ENCODE measurements at places on chromosomes 7 and 10.

- DNase-seq: no peak
Observed at GRCh38 chr10:27041196-27041595, 59.1 kb downstream of the ANKRD26 start.

DNA sequence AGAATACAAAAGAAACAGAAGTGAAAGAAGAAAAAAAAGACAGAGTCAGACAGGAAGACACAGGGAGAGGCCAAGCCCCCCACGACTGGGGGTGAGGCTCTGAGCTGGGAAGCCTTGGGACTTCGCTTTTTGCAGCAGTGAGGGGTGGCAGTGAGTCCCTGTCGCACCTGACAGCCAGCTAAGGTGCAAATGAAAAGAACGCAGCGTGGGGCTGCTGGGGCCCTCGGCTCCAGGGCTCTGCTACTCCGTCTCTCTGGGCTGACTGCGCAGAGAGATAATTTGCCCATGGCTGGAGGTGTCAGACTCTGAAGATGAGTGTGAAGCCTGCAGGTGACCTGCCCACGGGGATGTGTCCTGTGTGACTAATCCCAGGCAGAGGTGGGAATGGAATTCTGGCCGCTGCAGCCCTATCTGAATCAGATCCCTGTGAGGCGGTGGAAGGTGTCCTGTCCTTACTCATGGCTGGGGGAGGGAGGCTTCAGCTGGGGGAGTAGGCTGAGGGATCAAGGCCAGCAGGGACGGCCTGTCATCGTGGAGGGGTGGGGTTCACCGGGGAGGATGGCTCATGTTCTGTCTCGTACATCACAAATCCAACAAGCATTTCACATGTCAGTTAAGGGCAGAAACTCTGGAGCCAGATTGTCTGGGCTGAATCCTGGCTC is 96.4 kb downstream of the SLIT1 start:
- DNase-seq: no peak

DNA sequence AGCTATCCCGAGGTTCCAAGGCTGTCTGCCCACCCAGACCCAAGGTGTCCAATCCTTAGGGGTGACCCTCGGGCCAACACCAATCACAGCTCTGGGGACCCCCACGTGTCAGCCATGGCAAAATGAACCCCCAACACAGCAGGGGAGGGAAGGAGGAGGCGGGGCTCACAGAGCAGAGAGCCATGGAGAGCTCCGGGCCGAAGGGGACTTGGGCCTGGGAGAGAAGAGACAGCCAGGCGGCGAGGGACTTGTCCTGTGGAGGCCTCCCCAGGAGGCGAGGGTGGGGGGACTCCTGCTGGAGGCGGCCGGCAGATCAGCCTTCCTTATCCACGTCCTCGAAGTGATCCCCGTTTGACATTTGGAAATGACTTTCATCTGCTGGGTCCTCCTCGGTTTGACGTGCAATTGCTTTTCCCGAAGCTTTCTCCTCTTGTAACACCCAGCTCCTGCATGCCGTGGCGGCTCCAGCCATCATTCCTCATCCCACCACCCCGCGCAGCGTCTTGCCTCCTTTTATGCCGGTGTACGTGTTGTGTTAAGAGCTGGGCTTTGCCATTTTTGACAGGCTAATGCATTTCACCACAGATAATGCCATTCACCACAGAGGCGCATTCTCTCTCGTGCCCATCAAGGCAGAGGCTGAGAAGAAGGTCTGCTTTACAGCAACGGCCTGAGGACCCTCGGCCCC is 337.4 kb downstream of the DNAJB6 start:
- DNase-seq: no peak

- no peak for DNase-seq
Observed at GRCh38 chr10:129416956-129417765, 49.9 kb upstream of the MGMT start.

- no peak for DNase-seq
Observed at GRCh38 chr7:51307651-51308210, 8.9 kb downstream of the COBL start.

- DNase-seq: no peak
Observed at GRCh38 chr10:20147684-20148083, 331.5 kb downstream of the PLXDC2 start.

- DNase-seq: no peak
Observed at GRCh38 chr10:18364987-18365775, 225.0 kb downstream of the CACNB2 start.

DNA sequence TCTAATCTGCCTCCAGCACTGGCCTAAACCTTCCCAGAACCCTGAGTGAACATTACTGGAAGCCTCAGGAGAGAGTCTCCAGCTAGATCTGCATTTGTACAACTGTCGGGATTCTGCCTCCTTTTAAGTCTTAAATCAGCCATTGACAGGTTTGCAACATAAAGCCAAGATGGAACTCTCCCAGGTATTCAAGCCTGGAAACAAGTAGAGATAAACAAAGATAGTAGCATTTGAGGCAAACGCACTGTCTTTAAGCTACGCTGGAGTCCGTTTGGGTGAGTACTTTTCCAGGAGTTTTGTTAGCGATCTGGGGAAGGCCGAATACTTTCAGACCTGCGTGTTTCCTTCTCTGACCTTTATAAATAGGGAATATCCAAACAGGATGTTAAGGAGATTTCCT is 317.2 kb upstream of the FZD8 start:
- no peak for DNase-seq

- no peak for DNase-seq
Observed at GRCh38 chr7:1012716-1013095, 29.7 kb downstream of the CYP2W1 start.

DNA sequence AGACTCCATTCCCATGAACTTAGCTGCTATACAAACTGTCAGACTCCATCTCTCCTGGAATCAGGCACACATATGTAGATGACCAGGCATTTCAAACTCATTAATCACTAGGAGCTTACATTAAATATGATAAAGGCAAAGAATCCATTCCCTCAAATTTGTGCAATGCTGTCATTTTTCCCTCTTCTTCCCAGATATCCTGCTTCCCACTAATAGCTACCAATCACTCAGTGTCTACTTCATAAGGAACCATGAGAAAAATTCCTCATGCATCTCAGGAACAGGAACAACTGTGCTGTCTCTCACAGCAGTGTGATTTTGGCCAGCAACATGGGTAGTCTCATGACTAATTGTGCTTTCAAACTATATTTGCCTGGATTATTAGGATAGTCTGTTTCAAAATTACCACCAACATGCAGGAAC is 133.9 kb downstream of the DKK1 start:
- no peak for DNase-seq

DNA sequence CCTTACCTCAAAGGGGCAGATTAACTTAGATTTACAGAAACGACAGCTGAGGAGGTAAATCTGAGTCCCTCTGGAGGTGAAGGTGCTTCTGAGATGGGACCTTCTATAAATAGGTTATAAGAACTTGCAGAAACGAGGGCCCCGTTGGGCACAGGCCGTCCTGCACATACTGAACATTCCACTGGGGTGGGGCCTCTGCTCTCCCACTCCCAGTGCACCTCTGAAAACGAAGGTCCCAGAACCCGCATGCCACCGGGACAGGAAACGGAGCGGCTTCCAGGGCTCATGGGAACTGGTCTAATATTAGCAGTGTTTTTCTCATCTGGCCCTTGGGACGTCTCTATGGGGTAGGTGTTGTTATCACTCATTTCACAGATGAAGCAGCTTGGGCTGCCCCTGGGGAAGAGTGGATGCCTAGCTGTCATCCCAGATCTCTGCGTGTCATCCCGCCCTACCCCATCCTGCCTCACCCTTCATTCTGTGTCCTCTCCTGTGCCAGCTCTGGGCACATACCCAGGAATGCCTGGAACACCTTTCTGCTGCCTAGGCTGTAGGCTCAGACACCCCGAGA is 19.6 kb downstream of the C10orf62 start:
- no peak for DNase-seq

- DNase-seq: no peak
Observed at GRCh38 chr7:2307690-2308107, 6.5 kb downstream of the SNX8 start.

DNA sequence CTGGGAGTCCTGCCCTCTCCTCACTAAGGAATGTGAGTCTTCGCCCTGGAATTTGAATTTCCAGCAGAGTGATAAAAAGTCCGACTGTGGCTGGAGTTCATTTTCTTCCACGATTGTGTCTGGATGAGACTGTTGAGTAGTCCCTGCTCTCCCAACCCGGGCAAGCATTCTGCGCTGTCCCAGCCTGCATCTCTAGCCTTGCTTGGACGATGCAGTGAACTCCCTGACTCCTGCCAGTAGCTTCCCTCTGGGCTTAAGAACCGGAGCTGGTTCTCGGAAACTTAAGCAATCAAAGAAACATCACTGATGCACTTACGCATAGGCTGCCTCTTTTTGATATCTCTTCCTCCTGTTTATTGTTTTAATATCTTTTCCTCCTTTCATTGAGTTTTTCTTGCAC is 116.0 kb upstream of the FZD8 start:
- no peak for DNase-seq

- DNase-seq: no peak
Observed at GRCh38 chr7:105426606-105427146, 38.0 kb upstream of the SRPK2 start.

- no peak for DNase-seq
Observed at GRCh38 chr7:55515569-55516279, 56.6 kb downstream of the VOPP1 start.

DNA sequence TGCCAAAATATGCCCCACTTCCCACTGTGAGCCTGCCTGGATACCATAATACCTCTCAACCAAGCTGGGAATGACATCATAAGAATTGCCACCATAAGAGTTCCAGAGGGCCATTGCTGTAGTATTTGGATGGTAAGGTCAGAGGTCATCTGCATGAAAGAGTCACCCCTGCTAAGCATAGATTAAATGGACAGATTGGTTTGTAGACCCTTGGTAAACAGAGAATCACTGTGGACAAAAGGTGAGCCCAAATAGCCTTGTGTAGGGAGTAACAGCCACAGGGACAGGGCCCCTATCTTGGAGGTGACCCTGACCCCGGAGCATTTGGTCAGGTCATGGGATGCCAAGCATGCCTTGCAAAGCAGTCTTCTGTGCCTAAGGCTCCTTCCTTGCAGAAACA is 129.7 kb downstream of the GPAM start:
- no peak for DNase-seq
